ENCODE measurements at places on chromosomes 5 and 9. TPM values are rescaled to one million over a fixed set of nuclear protein-coding genes. Genes with fewer than 3 reads are reported as not detected.
A peak's percentile ranks its signal among the peaks of the same experiment; 100 is the strongest.

The FOXD4L6 gene
- under 0.01 TPM for total RNA-seq

GRCh38 chr9:126307322-126308061 lies 19.1 kb upstream of the MVB12B start:
- DNase-seq = peak; percentile 44

DNA sequence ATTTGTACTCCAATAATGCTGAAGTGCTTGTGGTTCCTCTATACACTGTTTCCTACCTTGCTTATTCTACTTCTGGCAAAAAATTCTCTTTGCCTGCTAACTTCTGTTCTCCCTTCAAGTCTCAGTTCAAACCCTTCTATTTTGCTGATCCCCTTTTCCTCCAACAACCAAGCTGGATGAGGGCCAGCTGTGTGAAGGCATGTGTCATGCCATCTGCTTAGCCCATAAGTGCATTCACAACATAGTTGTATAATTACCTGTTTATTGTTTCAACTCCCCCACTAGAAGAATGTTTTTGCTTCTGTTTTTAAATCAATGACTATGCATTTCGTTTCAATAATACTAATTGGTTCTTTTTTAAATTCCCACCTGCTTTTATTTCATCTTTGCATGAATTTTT lies 1951.4 kb upstream of the WWC1 start:
- no peak for DNase-seq

GRCh38 chr5:129717751-129718310 lies 30.1 kb upstream of the MINAR2 start:
- no peak for DNase-seq

The LCN1 gene
- not detected for total RNA-seq

DNA sequence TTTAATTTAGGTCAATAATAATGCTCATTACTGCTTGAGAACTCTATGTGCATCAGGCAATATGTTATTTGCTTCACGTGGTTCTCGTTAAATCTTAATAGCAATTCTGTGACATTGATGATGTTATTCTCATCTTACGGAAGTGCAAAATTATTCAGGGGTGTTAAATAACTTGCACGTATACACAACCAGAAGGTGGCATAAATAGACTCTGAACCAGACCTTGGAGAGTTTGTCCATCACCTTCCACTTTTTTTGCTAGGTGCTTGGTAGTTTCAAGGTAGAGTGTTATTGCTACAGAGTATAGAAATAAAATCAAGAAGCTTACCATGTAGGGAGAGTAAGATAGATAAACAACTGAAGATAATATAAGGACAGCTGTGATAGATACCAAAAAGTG lies 23.6 kb upstream of the TNFAIP8 start:
- no peak for DNase-seq

DNA sequence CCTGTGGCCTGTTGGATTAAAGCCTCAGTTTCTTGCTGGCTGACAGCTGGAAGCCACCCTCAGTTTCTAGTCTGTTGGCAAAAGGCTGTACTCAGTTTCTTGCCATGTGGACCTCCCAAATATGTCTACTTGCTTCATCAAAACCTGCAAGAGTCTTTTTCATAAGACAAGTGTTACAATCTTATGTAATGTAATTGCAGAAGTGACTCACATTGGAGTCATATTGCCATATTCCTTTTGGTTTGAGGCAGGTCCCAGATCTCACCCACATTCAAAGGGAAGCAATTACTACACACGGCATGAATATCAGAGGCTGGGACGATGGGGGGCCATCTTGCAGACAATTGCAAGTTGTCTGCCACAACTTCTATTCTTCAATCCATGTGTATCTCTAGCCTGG lies 286.7 kb upstream of the IL12B start:
- no peak for DNase-seq

DNA sequence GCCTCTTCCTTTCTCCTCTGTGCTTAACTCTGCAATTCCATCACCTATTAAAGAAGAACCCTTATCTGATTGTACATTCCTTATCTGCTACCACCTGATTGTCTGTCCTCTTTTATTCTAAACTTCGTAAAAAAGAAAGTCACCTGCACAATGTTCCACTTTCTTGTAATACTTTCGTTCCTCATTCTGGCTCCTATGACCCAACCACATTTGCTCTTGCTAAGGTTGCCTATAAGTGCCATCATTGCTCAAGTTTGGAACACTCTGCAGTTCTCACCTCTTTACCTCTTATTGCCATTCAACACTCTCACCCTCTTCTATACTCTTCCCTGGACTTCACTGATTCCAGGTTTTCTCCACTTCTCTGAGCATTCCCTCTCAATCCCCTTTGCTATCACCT lies 10.1 kb downstream of the TAF1L start:
- DNase-seq = no peak

- no peak for DNase-seq
These were observed 32.8 kb upstream of the SEMA4D start for GRCh38 chr9:89530726-89531125.

- DNase-seq = peak; percentile 61
These were observed 13.9 kb downstream of the IFNA1 start for GRCh38 chr9:21454149-21454548.

GRCh38 chr5:1744393-1745122 lies 55.1 kb downstream of the MRPL36 start:
- DNase-seq = no peak

- no peak for DNase-seq
These were observed 48.8 kb upstream of the JAK2 start for GRCh38 chr9:4936277-4936676.

Data from fibroblast of villous mesenchyme (primary cell).